Effector memory CD4-positive, alpha-beta T cell (primary cell): ENCODE measurements at places on chromosomes 1 and 21.

GRCh38 chr1:110328274-110328673 is 10.9 kb upstream of the RBM15 start:
- no peak overlapping the region for H3K4me3 ChIP-seq
- H3K36me3 ChIP-seq = no peaks in the 10 kb centered on the region
- no peak overlapping the region for H3K27ac ChIP-seq
- no peaks in the 10 kb centered on the region for H3K4me1 ChIP-seq

DNA sequence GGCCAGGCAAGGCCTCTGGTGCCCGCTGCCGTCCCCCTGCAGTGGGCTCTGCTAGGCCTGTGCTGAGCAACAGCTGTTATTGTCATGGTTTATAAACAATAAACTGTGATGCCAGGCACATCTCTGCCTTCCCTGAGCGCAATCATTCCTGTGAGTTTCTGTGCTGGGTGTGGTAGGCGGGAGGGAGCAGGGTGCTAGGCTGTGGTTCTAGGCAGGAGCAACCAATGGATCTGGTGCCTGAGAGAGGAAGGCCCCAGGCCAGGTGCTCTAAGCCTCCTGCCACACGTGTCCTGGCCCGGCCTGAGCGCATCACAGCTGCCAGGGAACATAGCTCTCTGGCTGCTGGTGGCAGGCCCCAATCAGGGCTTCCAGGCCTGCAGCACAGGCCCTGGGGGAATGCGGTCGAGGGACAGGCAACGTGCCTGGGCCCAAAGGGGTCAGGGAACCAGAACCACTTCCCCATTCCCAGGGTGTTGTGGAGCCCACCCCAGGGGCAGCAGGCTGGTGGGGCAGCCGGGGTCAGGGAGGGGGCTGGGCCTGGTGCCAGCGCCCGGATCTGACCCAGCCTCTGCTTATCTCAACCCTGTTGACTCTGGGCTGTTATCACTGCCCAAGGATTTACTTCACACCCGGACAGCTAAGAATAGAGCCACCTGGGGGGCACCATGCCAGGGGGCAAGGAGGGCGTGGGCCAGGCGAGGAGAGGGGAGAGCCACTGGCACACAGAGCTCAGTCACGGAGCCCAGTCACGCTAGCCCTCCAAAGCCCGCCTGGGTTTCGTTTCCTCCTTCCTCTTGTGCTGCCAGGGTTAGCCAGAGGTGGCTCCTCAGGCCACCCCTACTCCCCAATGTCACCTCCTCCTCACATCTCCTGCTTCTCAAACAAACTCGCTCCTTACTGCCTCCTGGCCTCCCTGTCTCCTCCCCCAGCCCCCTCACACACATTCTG is 11.5 kb downstream of the TRIM46 start:
- H3K4me1 ChIP-seq = no peaks in the 10 kb centered on the region
- peaks cover 14% of the 10 kb centered on the region for H3K36me3 ChIP-seq
- no peak overlapping the region for H3K27ac ChIP-seq

DNA sequence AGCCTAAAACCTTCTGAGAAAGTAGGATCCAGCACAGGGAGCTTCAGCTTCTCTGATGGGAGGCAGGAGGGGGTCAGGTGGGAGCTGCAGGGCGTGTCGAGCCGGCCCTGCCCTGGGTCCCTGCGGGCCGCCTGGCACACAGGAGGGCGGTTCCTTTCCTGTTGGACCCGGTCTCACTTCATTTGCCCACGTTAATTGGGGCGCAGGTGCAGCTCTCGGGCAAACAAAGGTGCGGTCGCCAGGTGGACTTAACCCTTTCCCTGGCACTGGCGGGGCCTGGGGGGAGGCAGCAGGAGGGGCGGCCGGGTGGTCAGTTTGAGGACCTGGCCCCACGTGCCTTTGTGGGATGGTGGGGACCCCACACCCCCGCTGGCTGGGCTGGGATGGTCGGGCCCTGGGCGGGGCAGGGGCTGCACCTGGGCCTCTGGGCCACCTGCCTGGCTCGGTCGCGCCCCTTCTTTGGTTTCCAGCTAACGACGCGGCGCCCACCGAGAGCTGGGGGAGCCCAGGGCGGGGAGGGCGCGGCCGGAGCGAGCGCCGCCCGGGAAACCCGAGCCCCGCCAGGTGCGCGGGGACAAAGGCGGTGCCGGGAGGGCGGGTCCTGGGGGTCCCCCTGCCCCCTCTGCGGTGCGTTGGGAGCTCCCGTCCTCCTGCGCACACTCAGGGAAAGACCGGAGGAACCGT is 20.8 kb upstream of the C1orf159 start:
- H3K4me3 ChIP-seq = no peak overlapping the region
- H3K27me3 ChIP-seq = no peaks in the 10 kb centered on the region
- no peak for DNase-seq
- H3K27ac ChIP-seq = peak overlapping the region; percentile 51
- H3K36me3 ChIP-seq = no peaks in the 10 kb centered on the region

DNA sequence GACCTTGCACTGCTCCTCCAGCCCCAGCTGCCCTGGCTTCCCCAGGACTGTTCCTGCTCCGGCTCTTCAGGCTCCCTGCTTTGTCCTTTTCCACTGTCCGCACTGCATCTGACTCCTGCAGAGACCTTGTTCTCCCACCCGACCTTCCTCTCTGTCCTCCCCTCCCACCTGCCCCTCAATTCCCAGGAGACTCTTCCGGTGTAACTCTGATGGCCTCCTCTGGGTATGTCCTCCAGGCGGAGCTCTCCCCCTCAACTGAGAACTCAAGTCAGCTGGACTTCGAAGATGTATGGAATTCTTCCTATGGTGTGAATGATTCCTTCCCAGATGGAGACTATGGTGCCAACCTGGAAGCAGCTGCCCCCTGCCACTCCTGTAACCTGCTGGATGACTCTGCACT is 550 bp downstream of the ACKR1 start:
- no peak overlapping the region for H3K4me3 ChIP-seq
- no peak for DNase-seq
- no peaks in the 10 kb centered on the region for H3K36me3 ChIP-seq
- peaks cover 5% of the 10 kb centered on the region for H3K27me3 ChIP-seq

- no peak overlapping the region for H3K27ac ChIP-seq
- H3K4me3 ChIP-seq = no peak overlapping the region
Measured at GRCh38 chr1:184559117-184559713, 172.4 kb downstream of the C1orf21 start.

GRCh38 chr1:27011058-27011764 is 1.4 kb downstream of the TENT5B start:
- H3K36me3 ChIP-seq = no peaks in the 10 kb centered on the region
- H3K27me3 ChIP-seq = peaks cover 16% of the 10 kb centered on the region
- no peak overlapping the region for H3K4me3 ChIP-seq
- no peak overlapping the region for H3K27ac ChIP-seq

DNA sequence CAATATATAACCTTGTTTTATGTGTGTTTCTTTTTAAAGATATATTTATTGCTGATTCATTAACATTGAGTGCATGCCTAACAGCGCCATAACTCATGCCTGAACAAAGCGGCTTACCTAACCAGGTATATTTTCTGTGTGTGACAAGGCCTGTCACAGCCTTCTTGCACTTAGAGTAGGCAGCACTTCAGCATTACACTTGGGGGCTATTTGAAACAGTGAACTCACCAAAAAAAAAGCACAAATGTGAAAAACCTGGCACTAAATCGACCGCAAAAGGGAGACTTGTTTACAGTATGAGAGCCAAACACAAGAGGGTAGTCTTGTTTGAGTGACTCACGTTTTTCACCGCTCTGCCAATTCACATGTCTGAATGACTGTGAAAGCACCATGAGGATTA is 111.7 kb downstream of the DISP1 start:
- no peaks in the 10 kb centered on the region for H3K4me1 ChIP-seq
- DNase-seq = no peak
- H3K27me3 ChIP-seq = no peaks in the 10 kb centered on the region
- no peak overlapping the region for H3K4me3 ChIP-seq
- H3K27ac ChIP-seq = no peak overlapping the region

DNA sequence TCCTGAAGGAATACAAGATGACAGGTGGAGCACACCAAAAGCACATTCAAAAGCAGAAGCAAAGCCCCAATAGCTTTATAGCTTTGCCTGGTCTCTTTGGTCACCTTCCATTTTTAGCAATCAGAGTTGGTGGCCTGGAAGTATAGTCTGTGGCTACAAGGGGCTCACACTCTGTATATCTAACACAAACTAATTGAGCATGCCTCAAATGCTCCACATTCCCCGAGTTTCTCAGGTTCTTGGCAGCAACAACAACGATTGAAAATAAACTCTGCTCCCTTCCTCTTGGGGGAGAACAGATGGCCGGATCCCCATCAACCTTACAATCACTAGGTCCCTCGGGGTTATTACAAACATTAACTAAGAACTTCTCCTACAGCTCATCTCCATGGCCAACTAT is 24.9 kb upstream of the TADA1 start:
- no peaks in the 10 kb centered on the region for H3K4me1 ChIP-seq
- no peak overlapping the region for H3K27ac ChIP-seq
- DNase-seq = no peak
- no peaks in the 10 kb centered on the region for H3K27me3 ChIP-seq
- no peak overlapping the region for H3K4me3 ChIP-seq
- H3K36me3 ChIP-seq = no peaks in the 10 kb centered on the region

- H3K4me3 ChIP-seq = no peak overlapping the region
- H3K27ac ChIP-seq = no peak overlapping the region
- no peak for DNase-seq
- H3K4me1 ChIP-seq = no peaks in the 10 kb centered on the region
Measured at GRCh38 chr21:20270365-20271055, 727.7 kb upstream of the NCAM2 start.

DNA sequence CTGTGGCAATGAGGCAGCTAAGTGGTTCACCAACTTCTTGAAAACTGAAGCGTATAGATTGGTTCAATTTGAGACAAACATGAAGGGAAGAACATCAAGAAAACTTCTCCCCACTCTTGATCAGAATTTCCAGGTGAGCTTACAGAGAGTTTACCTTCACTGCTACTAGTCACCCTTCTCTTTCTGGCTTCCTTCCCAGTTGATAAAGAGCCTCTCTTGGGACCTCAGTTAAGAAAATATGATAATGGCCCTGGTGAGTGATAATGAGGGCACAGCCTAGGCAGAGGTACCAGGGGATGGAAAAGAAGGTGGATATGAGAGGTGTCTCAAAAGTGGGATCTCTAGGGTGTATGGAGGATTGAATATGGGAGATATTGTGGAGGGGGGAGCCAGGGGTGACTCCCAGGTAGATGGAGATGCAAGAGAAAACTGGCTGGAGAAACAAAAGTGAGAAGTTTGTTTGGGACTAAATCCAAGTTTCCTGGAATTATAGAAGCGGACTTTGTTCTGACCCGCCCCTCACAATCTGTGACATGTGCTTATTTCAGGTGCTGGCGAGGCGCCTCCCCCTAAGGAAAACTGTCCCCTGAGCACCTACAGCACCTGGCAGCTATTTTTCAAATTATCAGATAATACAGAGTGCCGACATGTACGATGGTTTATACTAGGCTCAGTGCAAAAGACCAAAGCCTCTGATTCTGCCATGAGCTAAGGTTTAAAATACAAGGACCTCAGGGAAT is 13.7 kb downstream of the MTARC2 start:
- H3K4me3 ChIP-seq = no peak overlapping the region
- no peaks in the 10 kb centered on the region for H3K27me3 ChIP-seq
- H3K4me1 ChIP-seq = no peaks in the 10 kb centered on the region
- H3K36me3 ChIP-seq = no peaks in the 10 kb centered on the region
- DNase-seq = no peak
- no peak overlapping the region for H3K27ac ChIP-seq

- DNase-seq = no peak
- peaks cover 13% of the 10 kb centered on the region for H3K4me1 ChIP-seq
- no peak overlapping the region for H3K4me3 ChIP-seq
- H3K36me3 ChIP-seq = no peaks in the 10 kb centered on the region
Measured at GRCh38 chr1:235642943-235643371, 6.6 kb downstream of the GNG4 start.

GRCh38 chr1:115501476-115501875 is 140.3 kb upstream of the VANGL1 start:
- H3K27me3 ChIP-seq = no peaks in the 10 kb centered on the region
- no peak overlapping the region for H3K4me3 ChIP-seq
- no peak for DNase-seq
- no peaks in the 10 kb centered on the region for H3K4me1 ChIP-seq
- H3K27ac ChIP-seq = no peak overlapping the region

GRCh38 chr1:1116701-1117468 is 996 bp upstream of the C1orf159 start:
- H3K4me1 ChIP-seq = peaks cover 10% of the 10 kb centered on the region
- H3K4me3 ChIP-seq = peak overlapping the region; percentile 90
- DNase-seq = peak; percentile 13
- no peaks in the 10 kb centered on the region for H3K36me3 ChIP-seq
- H3K27me3 ChIP-seq = no peaks in the 10 kb centered on the region
- peak overlapping the region; percentile 75 for H3K27ac ChIP-seq

- H3K4me3 ChIP-seq = no peak overlapping the region
- no peak overlapping the region for H3K27ac ChIP-seq
- no peaks in the 10 kb centered on the region for H3K27me3 ChIP-seq
- H3K36me3 ChIP-seq = no peaks in the 10 kb centered on the region
- DNase-seq = peak; percentile 7
Measured at GRCh38 chr1:19811206-19811851, 3.8 kb downstream of the RNF186 start.

DNA sequence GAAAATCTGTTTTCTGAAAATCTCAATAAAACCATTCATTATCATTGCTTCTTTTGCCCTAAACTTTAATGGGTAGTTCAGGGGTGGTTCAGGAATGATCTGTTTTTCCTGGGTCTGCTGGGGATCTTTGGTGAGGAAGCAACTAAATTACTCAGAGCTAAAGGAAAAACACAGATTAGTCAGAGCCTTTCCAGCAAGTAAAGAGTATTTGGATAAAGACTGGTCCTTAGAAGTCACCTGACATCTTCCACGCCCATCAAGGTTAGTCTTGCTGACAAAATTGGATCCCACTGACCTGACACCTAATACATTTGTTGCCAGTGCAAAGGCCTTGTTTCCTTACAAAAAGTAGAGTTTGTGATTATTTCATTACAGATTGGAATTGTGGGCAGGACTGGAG is 24.2 kb downstream of the HSPA13 start:
- no peaks in the 10 kb centered on the region for H3K4me1 ChIP-seq
- H3K27ac ChIP-seq = no peak overlapping the region
- H3K4me3 ChIP-seq = no peak overlapping the region
- no peak for DNase-seq
- H3K27me3 ChIP-seq = peaks cover 7% of the 10 kb centered on the region

DNA sequence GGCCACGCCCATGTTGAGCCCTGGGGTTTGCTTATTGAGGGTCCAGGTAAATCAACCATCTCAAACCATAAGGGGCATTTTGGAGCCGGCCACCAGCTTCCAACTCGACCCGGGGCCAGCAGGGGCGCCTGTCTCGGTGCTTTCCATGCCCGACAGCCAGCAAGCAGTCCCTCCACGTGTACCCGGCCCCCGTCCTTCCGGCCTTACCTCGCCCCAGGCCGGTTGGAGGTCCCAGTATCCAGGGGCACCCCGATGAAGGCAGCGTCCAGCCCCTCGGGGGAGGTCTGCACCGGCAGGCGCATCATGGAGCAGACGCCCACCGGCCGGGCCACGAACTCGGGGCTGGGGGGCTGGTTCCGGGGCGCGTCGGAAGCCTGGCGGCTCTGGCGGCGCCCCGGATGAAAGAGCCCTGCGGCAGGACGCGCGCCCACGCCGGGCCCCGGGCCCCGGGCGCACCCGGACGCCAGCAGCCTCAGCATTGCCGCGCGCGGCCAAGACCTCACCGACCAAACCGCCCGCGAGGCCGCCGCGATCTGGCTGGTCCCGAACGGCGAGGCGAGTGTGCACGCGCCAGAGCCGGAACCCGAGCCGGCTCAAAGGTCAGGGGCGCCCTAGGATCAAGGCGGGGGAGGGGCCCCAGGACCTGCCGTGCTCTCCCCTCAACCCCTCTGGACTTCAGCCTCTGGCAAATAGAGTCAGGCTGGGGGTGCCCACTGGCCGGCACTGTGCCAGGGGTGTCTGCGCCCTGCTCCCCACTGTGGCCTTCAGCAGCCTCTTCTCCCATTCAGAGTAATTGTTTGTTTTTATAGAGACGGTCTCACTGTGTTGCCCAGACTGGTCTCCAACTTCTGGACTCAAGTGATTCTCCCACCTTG is at the start of gene AGMAT:
Gene AGMAT, minus strand, starts transcription at position 563 of the 875 bp plus-strand sequence. Its CDS starts 84 bp downstream, at position 479.
- no peaks in the 10 kb centered on the region for H3K27me3 ChIP-seq
- H3K4me1 ChIP-seq = peaks cover 15% of the 10 kb centered on the region
- DNase-seq = peak; percentile 11
- H3K4me3 ChIP-seq = peak within 1 kb of the TSS; percentile 71
- peak within 1 kb of the TSS; percentile 53 for H3K27ac ChIP-seq
